ENCODE measurements at places on chromosomes 7 and 10. TPM values are rescaled to one million over a fixed set of nuclear protein-coding genes. Genes with fewer than 3 reads are reported as not detected.
A peak's percentile ranks its signal among the peaks of the same experiment; 100 is the strongest.

GRCh38 chr7:34034728-34035127 is 129.4 kb downstream of the BMPER start:
- DNase-seq: no peak

LRIT1 gene
- not detected for total RNA-seq

GRCh38 chr10:76036111-76036940 is 604.9 kb downstream of the LRMDA start:
- peak; percentile 24 for DNase-seq

LRRC18 gene
- total RNA-seq: not detected

DNA sequence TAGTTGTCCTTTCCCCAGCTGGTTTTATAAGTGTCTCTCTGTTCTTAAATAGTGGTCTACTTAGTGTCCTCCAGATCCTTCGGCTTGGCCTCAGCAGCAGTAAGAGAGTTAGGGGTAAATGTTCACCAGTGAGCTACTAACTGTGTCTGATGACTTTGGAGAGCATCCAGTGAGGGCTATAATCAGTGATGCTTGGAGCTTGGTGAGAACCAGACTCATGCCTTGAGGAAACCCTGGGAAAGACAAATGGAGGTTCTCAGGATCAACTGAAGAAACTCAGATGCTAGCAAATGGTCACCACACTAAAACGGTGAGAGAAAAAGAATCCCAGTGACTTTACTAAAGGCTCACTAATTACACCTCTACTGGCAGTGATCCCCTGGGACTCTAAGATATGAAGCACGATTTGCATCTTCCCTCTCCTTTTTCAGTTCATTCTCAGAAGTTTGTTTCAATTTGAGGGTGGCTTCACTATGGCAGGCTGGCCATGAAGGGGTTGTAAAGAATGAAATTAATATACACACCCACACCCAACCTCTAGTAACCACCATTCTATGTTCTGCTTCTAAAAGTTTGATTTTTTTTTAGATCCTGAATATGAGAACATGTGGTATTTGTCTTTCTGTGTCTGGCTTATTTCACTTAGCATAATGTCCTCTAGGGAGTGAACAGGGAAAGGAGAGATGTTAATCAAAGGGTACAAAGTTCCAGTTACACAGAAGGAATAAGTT is 177.9 kb downstream of the PDE1C start:
- DNase-seq: no peak

DNA sequence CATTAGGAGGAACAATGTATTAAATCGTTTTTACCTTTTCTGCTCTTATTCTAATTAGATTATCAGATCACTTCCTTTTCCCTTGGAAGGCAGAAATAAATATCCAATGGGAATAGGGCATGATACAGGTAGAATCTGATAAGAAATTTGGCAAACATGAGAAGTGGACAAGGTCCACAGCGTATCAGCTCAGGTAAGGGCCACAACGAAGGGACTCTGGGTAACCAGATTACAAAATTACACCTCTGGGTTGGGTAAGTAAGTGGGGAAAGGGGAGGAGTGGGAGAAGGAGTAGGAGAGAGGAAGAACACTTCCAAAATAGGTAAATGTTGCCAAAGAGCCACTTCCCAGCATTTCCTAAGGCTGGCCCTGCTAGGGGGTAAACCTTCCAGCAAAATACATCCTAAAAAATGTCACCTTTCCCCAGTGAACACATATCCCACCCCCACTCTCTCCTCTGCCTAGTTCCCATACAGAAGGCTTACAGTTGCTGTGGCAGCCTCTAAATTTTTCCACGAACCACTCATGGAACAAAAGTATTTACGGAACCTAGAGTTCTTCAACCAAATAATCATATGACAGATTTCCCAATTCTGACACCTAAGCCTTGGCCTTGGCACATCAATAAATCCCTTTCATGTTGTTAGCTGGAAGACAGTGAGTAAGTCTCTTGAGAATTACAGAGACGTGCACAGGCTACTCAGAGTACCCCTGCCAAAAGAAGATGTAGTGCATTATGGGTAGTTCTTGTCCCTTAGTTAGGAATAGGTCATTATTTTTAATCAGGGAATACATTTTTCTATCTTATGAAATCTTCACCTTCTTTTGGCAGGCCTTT is 51.5 kb upstream of the DLX6 start:
- no peak for DNase-seq
